ENCODE measurements at places on chromosomes 12 and 14. TPM values are rescaled to one million over a fixed set of nuclear protein-coding genes. Genes with fewer than 3 reads are reported as not detected.

DNA sequence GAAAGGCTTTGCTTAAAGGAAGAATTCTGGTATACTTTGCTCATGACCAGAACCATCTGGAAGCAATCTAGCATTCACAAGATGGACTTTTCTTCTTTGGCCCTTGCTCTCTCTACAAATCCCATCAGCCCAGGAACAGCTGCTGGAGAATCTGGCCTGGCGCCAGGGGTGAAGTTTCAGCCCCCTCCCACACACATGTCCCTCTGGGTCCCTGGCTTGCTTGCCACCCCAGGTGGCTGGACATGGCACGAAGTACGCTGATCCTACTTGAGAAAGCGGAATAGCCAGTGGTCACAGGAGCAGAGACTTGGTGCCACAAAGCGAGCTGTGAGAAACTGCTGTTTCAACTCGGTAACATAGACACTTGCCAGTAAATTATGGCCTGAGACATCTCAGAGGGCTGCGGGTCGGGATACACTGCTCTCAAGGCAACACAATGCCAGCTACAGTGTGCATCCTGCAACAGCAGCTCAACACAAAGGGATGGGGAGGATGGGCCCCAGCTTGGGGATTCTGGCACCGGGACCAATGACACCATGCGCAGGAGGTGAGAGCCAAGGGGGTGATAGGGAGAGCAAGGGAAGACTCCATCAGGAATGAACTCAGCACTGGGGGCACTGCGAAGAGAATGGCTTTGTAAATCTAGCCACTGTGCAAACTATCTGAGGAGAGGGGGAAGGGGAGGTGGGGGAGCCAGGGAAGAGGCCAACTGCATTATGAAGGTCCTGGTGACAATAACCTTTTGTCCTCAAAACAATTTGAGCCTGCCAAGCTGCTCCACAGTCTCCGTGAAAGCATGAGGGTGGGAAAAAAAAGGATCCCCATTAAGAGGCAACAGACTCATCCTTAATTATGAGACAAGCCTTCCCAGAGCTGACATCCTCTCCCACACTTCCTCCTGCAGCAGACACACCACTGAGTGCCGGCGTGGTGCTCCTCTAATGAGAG, 219.9 kb downstream of the PPM1H start:
- no peak overlapping the region for H3K4me3 ChIP-seq
- H3K36me3 ChIP-seq = no peaks in the 10 kb centered on the region
- no peaks in the 10 kb centered on the region for H3K27me3 ChIP-seq
- no peak overlapping the region for H3K27ac ChIP-seq
- no peaks in the 10 kb centered on the region for H3K4me1 ChIP-seq

- no peak overlapping the region for H3K27ac ChIP-seq
- no peaks in the 10 kb centered on the region for H3K36me3 ChIP-seq
- peaks cover 2% of the 10 kb centered on the region for H3K4me1 ChIP-seq
- no peak overlapping the region for H3K4me3 ChIP-seq
- H3K27me3 ChIP-seq = no peaks in the 10 kb centered on the region
- no peak for DNase-seq
These were observed 119.7 kb downstream of the FBXL14 start for GRCh38 chr12:1474574-1475153.

DNA sequence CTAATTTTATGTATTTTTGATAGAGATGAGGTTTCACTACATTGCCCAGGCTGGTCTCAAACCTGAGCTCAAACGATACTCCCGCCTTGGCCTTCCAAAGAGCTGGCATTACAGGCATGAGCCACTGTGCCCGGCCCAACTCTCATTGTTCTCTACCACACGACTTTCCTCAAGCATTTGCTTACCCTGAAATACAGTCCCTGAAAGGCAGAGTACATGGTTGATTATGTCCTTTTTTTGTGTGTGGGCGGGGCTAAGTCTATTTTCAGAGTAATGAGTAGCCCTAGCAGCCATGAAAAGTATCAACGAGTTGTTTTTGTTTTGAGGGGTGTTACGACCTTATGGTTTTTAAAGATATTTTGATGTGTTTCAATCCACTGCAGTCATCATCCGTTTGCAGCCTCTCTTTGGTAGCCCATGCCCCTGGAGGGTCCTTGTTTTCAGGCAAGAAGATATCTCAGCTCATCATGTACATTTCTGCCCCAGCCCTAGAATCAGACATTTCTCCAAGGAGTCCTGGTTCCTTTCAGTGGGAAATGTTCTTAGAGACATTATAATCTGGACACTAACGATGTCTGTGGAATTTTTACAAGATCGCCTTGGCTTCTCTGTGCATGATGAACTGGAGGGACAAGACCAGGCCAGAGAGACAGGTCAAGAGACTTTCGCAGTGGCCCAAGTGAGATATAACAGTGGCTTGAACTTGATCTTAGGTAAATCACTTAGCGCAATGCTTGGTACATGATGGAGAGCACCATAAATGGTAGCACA, 8.7 kb downstream of the ACACB start:
- no peaks in the 10 kb centered on the region for H3K36me3 ChIP-seq
- DNase-seq = no peak
- no peak overlapping the region for H3K27ac ChIP-seq
- H3K4me3 ChIP-seq = no peak overlapping the region

DNA sequence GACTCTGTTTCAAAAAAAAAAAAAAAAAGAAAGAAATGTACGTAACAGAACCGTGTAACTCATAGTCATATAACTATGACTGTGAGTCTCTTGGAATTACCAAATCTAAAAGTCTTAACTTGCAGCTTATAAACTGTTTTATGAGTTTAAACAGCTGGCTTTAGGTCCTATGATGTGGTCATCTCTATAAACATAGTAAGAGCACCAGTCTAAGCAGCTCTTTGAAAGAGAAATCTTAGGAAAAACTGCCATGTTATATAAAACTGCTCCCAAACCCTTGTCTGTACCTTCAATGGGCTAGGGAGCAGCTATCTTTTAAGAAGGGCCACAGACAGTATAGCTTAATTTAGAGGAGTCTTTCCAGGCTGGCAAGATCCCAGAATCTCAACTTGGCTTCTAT, 115.5 kb upstream of the AEBP2 start:
- H3K36me3 ChIP-seq = peaks cover 5% of the 10 kb centered on the region
- H3K27ac ChIP-seq = no peak overlapping the region
- no peak for DNase-seq

GRCh38 chr14:88551094-88551870, 3.5 kb downstream of the PTPN21 start:
- H3K27me3 ChIP-seq = peaks cover 37% of the 10 kb centered on the region
- peak overlapping the region; percentile 63 for H3K4me3 ChIP-seq
- no peak overlapping the region for H3K27ac ChIP-seq
- H3K36me3 ChIP-seq = no peaks in the 10 kb centered on the region
- H3K4me1 ChIP-seq = peaks cover 13% of the 10 kb centered on the region

DNA sequence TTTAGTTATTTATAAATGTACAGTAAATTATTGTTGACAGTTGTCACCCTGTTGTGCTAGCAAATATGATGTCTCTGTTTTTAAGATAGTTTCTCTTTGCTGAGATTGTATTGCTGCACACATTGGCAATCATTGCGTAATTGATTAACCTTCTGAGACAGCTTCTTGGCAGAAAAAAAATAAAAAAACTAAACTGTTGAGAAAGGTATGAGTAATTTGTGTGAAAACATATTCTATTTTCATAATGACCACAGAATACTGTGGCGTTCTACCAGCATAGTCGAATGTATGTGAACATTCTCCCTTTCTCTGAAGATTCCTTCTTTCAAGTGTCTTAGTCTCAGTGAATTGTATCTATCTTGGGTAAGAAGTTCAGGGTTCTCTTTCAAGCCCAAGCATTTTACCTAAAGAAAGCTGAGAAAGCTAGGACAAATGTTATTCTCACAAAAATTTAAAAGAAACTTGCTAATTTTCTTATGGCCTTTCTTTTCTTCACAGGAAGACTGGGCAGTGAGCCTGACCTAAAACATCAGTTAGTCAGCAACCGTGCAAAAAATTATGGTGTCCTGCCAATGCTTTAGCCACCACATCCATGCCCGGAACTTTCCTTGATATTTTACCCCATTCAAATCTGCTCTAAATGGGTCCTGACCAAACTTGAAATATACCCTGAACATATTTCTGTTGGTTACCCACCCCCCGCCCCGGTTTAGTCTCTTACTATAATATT, 69.0 kb upstream of the REP15 start:
- no peak for DNase-seq
- no peaks in the 10 kb centered on the region for H3K36me3 ChIP-seq
- H3K4me1 ChIP-seq = peaks cover 13% of the 10 kb centered on the region
- H3K27ac ChIP-seq = no peak overlapping the region

- H3K4me1 ChIP-seq = no peaks in the 10 kb centered on the region
- H3K36me3 ChIP-seq = peaks cover 20% of the 10 kb centered on the region
- no peak overlapping the region for H3K27ac ChIP-seq
- H3K4me3 ChIP-seq = no peak overlapping the region
These were observed 86.6 kb downstream of the MIA2 start for GRCh38 chr14:39320318-39320717.

- H3K27me3 ChIP-seq = peaks cover 3% of the 10 kb centered on the region
- H3K36me3 ChIP-seq = no peaks in the 10 kb centered on the region
- H3K4me1 ChIP-seq = no peaks in the 10 kb centered on the region
These were observed 134.0 kb upstream of the GSC start for GRCh38 chr14:94903883-94904282.

GRCh38 chr12:77560714-77561113, 270.0 kb upstream of the NAV3 start:
- no peak overlapping the region for H3K27ac ChIP-seq
- no peak overlapping the region for H3K4me3 ChIP-seq
- H3K36me3 ChIP-seq = no peaks in the 10 kb centered on the region
- no peaks in the 10 kb centered on the region for H3K4me1 ChIP-seq

- peaks cover 2% of the 10 kb centered on the region for H3K36me3 ChIP-seq
- no peaks in the 10 kb centered on the region for H3K4me1 ChIP-seq
- H3K4me3 ChIP-seq = no peak overlapping the region
- no peak overlapping the region for H3K27ac ChIP-seq
These were observed 23.3 kb downstream of the CHGA start for GRCh38 chr14:92945959-92946846.

GRCh38 chr14:72535485-72535884, 358.4 kb downstream of the DPF3 start:
- no peak overlapping the region for H3K4me3 ChIP-seq
- no peak for DNase-seq
- H3K36me3 ChIP-seq = no peaks in the 10 kb centered on the region
- H3K4me1 ChIP-seq = peaks cover 35% of the 10 kb centered on the region
- no peaks in the 10 kb centered on the region for H3K27me3 ChIP-seq

DNA sequence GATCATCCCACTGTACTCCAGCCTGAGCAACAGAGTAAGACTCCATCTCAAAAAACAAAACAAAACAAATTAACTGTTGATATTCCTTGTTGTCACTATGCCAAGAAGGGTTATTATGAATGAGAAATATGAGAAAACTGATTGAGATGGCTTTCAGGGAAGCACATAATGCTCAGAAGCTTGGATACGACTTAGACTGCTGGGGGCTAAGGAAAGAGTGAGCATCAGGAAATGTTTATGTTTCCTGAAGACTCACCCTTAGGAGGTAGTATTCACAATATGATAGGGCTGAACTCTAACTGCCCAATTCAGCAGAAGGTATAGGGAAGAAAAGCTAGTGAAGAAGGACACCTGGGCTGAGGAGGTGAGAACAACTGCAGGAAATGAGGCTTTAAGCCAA, 6.3 kb downstream of the STYK1 start:
- no peak overlapping the region for H3K4me3 ChIP-seq
- H3K4me1 ChIP-seq = peaks cover 11% of the 10 kb centered on the region
- H3K27me3 ChIP-seq = peaks cover 23% of the 10 kb centered on the region
- H3K27ac ChIP-seq = no peak overlapping the region
- no peaks in the 10 kb centered on the region for H3K36me3 ChIP-seq

DNA sequence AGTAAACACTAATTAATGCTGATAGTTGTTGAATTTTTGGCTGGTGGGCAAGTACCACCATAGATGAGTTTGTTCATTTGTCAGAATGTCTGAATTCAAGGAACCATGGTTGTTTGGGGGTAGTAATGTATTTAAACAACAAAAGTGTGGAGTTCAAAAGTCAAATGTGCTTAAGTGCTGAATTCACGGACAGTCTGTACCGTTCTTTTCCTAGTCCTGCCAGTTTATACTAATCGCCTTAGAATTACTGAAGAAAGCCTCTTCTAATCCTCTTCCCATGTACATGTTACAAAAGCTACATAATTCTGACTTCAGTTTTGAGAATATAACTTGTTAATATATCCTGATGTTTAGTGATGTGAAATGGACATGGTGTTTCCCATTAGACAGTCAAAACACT, 2.7 kb downstream of the NAA25 start:
- H3K27ac ChIP-seq = peak overlapping the region; percentile 94
- DNase-seq = no peak

DNA sequence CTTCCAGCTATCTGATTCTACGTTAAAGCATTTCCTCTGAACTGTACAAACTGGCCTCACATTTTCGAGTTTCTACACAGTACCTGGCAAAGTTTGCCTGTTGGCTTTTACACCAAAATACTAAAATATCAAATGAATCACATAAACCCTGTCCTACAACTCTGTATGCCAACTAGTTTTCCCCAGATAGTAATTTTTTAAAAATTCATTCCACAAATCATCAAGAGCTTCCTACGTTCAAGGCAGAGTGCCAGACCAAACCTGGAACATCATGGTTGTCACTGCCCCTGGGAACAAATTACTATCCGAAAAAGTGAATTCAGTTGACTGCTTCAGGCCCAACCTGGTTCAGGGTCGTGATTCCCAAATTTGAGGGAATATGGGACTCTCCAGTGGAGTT, 2.1 kb downstream of the TMEM30B start:
- H3K4me3 ChIP-seq = no peak overlapping the region
- no peak for DNase-seq
- peaks cover 25% of the 10 kb centered on the region for H3K4me1 ChIP-seq
- peaks cover 10% of the 10 kb centered on the region for H3K27me3 ChIP-seq

DNA sequence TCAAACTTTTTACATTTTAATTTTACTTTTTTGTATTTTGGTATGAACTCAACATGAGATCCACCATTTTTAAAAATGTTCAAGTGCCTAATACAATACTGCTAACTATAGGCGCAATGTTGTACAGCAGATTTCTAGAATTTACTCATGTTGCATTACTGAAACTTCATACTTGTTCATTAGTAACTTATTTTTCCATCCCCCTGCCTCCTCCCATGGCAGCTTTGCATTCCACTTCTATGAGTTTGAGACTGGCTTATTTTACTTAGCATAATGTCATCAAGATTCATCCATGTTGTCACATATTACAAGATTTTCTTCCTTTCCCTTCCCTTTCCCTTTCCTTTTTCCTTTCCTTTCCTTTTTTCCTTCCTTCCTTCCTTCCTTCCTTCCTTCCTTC, 825.9 kb downstream of the SLC16A7 start:
- no peak overlapping the region for H3K4me3 ChIP-seq
- no peak for DNase-seq
- H3K27ac ChIP-seq = no peak overlapping the region
- H3K36me3 ChIP-seq = no peaks in the 10 kb centered on the region
- H3K27me3 ChIP-seq = no peaks in the 10 kb centered on the region

- H3K27ac ChIP-seq = peak overlapping the region; percentile 87
- peaks cover 45% of the 10 kb centered on the region for H3K4me1 ChIP-seq
- H3K4me3 ChIP-seq = peak overlapping the region; percentile 65
- DNase-seq = no peak
- H3K27me3 ChIP-seq = no peaks in the 10 kb centered on the region
These were observed 422.9 kb upstream of the OR4E1 start for GRCh38 chr14:22096514-22096895.

GRCh38 chr14:57492859-57493258, 798 bp downstream of the CCDC198 start:
- no peak overlapping the region for H3K4me3 ChIP-seq
- DNase-seq = no peak

The MYF5 gene
- total RNA-seq = not detected

The PPP4R4 gene
- total RNA-seq = 21.4 TPM

The NRXN3 gene
- total RNA-seq = not detected

The ART4 gene
- total RNA-seq = not detected

The SIX6 gene
- total RNA-seq = not detected

The SPIC gene
- total RNA-seq = not detected

The CCDC175 gene
- not detected for total RNA-seq

The PLXNC1 gene
- 5.3 TPM for total RNA-seq

Data from activated CD4-positive, alpha-beta T cell treated with anti-CD3 and anti-CD28 coated beads for 36 hours (primary cell).